Chondrocyte (in vitro differentiated cells): ENCODE measurements at places on chromosomes 5 and 9. TPM values are rescaled to one million over a fixed set of nuclear protein-coding genes. Genes with fewer than 3 reads are reported as not detected.

SPATA31A3 gene
- not detected in 3 replicates for total RNA-seq

PTCD2 gene
- 8.5 to 14.5 TPM (median 8.8 TPM) in 3 replicates for total RNA-seq

GRCh38 chr9:4155221-4156026, 144.4 kb downstream of the GLIS3 start:
- no peak for DNase-seq

GRCh38 chr5:116063950-116064349, 20.9 kb upstream of the COMMD10 start:
- DNase-seq: no peak

DNA sequence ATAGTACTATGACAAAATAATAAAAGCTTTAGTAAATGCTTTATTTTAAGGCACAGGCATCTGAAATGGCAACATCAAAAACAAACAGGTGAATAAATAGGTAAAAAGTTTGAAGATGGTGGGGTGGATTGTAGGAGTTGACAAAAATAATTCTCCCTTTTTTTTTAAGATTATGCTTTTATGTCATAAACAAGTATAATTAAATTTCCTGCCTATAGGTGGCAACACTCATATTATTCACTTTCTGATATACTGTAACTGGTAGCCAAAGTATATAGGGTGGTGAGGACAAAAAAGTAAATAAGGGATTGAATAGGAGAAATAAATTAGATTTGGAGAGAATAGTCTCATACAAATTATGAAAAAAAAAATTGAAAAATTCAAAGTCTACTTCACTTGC, 120.0 kb upstream of the ACOT12 start:
- DNase-seq: no peak

GRCh38 chr5:78626009-78626571, 22.5 kb downstream of the LHFPL2 start:
- DNase-seq: no peak

GRCh38 chr9:125774106-125774505, 26.9 kb downstream of the PBX3 start:
- no peak for DNase-seq

DNA sequence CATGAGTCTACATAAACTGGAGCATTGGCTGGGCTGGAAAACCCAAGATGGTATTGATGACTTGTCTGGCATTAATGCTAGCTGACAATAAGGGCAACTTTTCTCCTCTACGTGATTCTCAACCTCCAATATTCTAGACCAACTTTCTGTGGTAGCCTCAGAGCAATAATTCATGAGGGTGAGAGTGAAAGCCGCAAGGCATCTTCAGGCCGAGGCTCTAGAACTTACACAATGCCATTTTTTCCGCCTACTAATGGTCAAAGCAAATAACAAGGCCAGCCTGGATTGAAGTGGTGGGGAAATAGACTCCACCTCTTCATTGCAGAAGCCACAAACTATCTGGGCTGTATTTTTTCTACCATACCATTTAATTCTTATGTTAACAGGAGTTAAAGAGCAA, 267.4 kb downstream of the GABRG2 start:
- no peak for DNase-seq

DNA sequence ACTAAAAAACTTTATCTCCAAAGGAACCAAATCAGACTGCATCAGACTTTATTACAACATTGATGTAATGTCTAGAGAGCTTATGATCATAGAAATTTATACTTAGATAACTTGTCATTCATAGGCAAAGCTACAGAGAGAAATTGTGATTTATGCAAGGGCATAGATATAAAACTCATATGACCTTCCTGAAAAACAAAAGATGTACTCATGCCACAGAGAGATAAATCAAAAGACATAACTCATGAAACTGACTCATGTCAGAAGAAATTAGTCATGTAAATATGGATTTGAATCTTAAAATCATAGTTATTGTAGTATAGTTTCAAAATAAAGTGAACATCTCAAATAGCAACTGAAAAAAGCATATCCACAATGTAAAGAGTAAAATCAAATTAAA, 186.2 kb downstream of the GABBR2 start:
- DNase-seq: no peak

GRCh38 chr9:131406563-131407436, 12.9 kb downstream of the PRRC2B start:
- no peak for DNase-seq

DNA sequence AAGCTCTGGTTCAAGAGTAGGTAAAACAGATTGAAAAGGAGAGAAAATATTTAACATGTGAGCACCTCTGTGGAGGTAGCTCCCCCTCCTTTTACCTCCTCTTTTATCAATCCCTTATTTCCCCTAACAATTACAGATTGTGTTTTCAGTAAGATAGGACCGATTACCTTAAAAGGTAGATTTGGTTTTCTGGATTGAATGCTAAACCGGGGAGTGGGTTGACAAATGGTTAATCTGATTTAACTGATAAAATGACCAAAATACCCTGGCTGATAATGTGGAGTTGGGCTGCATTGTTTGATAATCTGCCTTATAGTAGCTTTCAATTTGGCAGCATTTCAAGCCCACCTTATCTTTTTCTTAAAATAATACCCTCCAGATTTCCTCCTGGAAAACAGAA, 83.9 kb downstream of the EGFLAM start:
- DNase-seq: no peak

DNA sequence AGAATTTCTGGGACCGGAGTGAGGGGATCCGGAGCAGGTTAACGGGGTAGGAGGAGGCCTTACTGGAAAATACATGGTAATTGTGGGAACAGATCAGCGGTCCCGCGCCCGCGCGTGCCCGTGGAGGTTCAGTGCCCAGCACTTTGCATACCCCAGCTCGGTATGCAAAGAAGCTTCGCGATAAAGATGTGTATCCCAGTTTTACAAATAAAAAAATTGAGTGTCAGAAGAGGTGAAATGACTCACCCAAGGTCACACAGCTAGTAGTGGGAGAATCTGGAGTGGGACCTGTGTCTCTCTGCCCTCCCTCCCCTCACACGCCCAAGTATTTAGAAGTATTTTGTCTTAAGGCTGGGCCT, 967 bp downstream of the NEURL1B start:
- DNase-seq: no peak

DNA sequence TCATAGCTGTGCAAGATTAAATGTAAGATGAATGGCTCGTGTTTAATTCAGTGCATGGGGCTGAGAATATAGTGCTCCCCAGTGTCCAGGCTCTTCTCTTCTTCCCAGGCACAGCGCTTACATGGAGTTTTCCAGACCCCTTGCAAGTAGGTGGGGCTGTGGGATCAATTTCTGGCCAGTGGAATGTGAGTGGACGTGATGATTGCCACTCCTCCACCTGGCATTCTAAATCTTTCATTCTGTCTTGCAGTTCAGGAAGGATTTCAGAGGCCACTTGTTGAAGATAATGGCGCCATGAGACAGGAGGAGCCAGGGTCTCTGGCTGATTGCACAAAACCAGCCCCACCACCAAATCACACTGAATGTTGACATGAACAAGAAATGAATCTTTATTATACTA, 7.2 kb upstream of the PIP5K1B start:
- DNase-seq: no peak

DNA sequence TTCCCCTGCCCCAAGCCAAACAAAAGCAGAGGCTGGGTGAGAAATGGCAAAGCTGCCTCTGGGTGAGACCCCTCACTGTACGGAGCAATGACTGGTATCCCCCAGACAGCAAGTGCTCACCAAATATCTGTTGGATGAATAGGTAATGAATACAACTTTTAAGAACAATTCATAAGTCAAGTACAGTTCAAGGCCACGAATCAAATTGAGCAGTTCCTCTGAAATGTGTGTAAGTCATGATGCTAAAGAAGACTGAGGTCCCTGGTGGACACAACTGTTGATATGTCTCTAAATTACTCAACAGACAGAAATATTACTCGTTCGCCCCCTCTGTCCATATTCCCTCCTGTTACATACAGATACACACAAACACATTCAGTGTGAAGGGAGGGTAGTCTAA, 160.7 kb downstream of the GLIS3 start:
- DNase-seq: no peak

- no peak for DNase-seq
Measured at GRCh38 chr5:154366353-154366752, 79.4 kb upstream of the SAP30L start.

DNA sequence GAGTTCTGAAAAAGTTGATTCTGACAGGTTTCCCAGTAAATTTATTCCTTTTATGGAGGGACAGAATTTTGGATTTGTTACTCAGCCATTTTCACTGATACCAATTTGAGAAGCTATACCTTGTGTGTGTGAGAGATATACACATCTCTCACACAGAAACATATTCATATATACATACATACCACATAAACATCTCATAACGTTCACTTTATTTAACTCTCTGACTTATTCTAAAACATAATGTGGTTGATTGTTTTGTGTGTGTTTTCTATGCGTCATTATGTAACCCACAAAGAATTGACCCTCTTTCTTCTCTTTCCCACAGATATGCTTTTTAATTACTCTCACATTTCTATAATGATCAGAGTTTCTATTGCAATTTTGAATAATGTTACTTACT, 570.8 kb upstream of the TLE4 start:
- no peak for DNase-seq

GRCh38 chr5:142248853-142249462, 75.9 kb downstream of the SPRY4 start:
- DNase-seq: no peak

DNA sequence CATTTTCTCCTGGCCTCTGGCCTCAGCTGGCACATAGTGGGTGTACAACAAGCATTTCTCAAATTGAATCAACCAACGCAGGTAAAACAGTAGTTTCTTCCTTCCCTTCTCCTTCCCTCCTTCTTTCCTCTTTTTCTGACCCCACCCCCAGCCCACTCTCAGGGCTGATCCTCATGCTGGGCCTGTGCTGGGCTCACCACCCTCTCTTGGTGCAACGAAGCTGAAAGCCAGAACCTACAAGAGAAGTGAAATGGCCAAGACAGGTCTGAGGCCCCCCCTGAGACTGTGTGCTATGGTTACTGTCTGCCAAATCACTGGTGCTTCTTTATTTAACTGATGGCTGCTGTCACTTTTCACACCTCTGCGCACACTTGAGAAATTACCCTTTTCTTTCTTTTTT, 53.0 kb upstream of the BOD1 start:
- DNase-seq: no peak

DNA sequence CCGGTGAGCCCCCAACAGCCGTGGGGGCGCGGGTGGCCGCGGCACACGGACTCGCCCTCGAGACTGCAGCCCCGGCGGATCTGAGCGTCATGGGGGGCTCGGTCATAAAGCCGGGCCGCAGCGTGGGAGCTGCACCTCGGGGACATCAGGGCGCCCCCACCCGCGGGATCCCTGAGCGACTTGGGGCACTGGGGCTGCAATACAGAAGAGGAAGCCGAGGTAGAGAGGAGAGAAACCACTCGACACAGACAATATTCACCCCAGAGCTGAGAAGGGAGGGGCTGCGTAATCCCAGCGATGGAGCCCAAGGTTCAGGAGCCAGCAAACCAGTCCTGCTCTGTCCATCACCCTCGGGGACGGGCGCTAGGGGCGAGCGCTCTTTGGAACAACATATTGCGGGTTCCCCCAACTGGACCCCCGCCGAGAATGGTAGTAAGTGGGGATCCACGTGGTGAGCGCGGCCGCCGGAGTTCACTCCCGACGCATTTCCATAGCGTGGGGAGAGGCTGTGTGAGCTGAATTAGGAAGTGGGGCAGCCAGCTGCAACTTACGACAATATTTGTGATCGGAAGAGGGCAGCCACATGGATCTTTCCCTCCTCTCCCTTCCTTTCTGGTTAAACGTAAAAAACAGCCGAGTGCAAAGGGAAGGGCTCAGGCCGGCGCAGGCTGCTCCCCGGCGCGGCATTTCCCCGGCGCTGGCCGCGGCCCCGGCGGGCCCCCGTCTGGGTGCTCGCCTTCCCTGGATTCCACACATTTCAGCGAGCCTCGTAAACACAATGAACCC, 9.9 kb downstream of the PTCH1 start:
- no peak for DNase-seq

GRCh38 chr5:160312960-160313727, 780 bp upstream of the CCNJL start:
- no peak for DNase-seq

- no peak for DNase-seq
Measured at GRCh38 chr5:32076699-32077695, 97.1 kb downstream of the GOLPH3 start.

DNA sequence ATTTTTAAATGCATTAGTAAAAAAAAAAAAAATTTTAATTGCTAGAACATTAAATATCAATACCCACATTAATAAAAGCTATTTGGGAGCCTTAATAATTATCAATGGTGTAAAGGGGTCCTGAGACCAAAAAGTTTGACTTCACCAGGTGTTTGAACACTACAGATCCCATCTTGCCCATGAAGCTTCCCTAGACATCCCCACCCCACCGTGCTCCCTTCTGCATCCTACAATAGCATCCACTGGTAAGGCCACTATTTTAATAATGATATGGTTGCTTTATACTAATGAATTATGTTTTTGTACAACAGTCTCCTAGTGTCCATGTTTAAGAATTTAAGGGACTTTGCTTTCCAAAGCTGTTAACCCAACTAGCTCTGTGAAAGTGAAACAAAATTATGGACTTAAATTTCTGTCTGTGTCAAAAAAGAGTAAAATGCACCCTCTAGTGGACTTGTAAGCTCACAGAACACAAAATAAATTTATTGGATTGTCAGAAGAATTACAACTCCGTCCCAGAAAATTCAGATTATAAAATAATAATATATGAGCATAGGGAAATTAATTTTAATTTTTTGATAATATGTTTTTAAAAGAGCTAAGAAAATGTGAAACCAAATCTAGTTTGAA, 76.0 kb downstream of the ARL15 start:
- no peak for DNase-seq
